Iris pigment epithelial cell (primary cell): ENCODE measurements at places on chromosomes 13 and 19.

DNA sequence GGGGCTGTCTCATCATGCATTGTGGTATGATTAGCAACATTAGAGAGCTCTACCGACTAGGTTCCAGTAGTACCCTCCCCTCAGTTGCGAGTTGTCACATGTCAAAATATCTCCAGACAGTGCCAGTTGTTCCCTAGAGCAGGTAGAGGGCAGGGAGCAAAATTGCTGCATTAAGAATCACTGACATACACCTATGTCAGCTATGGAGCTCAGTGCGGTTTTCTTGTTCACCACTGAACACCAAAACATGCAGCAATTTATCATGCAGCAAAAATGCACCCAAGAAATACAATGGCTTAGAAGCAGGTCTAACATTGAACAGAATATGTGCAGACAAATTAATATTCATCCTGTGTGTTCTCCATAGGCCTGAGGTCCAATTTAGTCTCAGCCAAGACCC, 186.9 kb upstream of the STARD13 start:
- DNase-seq, result no peak

- peak; percentile 35 for DNase-seq
These were observed 21.5 kb upstream of the SGCG start for GRCh38 chr13:23159205-23159759.

- DNase-seq, result peak; percentile 7
These were observed 65.3 kb upstream of the RXFP2 start for GRCh38 chr13:31674051-31674450.

- DNase-seq, result peak; percentile 39
These were observed 7.7 kb downstream of the LMNB2 start for GRCh38 chr19:2449019-2449418.

GRCh38 chr13:33270895-33271538, 14.5 kb downstream of the STARD13 start:
- peak; percentile 52 for DNase-seq

DNA sequence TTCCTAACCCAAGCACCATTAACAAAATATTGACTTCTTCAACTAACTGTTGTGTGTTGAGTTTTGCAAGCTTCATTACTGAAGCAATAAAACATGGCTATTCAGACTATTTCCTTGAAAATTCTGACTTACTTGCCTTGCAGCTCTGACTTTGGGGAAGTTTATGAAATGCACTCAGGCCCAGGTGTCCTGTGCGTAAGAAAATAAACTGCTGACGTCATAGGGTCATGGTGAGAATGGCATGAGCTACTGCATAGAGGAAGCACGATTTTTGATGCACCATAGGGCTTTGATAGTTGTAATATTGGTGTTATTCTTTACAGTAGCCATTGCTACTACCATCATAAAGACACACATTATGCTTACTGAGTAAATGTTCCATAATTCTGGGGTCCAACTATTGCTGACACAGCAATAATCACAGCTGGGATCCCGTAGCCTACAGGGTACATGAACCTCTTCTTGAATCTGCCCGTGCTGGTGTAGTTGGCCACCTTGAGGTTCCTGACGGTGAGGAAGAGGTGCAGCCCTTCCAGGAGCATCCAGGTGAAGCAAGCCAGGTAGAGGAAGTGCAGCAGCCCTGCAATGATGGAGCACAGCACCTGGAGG, 57.9 kb downstream of the MBD3L2B start:
- no peak for DNase-seq

DNA sequence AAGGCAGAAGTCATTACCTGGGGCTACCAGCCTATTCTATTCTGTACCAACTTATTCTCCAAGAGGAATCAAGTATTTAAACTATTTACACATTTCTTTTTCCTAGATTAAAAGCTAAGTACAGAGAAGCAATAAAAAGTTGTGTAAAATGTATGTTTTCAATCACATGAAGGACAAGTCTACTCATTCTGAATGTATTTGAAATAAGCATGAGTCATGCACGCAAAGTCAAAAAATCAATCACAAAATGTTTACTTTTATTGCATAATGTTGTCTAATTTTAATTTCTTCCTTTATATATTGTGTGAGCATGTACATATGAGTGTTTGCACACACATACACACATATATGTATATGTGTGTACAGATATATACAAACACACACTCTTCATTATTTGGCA, 136.7 kb downstream of the DACH1 start:
- no peak for DNase-seq

DNA sequence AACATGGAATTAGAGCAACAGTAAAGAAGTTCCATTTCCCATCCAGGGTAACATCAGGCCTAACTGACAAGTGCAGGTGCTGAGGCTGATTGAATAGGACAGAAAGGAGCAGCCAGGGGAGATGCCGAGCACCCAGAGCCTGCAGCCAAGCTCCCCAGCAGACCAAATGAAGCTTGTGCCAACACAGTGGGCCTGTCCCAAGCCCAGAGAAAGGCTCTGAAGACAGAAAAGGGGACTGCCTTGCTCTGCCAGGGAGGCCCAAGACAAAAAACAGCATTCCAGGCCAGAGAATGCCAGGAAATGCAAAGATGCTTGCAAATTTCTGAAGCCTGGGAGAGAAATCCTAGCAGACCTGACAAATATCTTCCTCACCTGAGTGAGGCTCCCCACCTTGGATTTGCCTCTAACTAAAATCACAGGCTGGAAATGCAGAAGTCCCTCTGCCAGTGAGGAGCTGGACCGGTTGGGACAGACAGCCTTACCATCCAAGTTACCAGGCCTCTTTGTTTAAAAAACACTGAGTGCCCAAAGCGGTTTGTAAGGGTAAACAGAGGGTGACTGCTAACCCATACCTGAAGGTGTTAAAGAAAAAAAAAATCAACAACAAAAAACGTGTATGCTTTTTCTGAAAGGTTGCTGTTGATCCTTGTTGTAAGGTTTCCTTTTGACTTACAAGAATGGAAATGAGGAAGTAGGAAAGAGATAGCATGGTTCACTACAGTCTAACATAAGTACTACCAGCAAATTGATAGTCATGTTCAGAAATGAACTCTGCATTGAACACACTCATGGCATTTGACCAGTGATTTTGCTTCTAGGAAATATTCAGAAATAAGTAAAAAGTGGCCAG, 11.8 kb upstream of the HMGB1 start:
- DNase-seq, result no peak

GRCh38 chr19:13849991-13850909, 26.7 kb upstream of the NANOS3 start:
- DNase-seq, result peak; percentile 61

DNA sequence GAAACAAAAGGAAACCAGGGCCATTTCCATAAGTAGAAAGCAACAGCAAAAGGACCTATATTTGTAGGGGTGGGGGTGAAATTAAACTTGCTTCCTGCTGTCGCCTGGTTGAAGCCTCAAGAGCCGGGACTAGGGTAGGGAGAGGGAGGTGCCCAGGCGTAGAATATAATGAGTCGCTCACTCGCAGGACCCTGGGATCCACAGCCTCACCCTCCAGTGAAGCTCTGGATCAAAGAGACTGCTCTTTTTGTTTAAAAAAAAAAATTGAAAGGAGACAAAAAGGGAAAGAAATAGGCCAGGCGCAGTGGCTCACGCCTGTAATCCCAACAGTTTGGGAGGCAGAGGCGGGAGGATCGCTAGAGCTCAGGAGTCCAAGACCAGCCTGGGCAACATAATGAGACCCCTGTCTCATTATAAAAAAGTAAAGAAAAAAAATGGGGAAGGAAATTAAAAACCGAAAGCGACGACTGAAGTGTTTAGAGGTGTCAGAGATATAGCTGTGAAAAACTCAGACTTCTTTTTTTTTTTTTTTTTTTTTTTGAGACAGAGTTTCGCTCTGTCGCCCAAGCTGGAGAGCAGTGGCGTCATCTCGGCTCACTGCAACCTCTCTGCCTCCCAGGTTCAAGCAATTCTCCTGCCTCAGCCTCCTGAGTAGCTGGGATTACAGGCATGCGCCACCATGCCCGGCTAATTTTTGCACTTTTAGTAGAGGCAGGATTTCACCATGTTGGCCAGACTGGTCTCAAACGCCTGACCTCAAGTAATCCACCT, 10.9 kb upstream of the ADGRE5 start:
- no peak for DNase-seq

GRCh38 chr19:51450730-51451307, 7.4 kb downstream of the SIGLEC8 start:
- DNase-seq, result no peak

DNA sequence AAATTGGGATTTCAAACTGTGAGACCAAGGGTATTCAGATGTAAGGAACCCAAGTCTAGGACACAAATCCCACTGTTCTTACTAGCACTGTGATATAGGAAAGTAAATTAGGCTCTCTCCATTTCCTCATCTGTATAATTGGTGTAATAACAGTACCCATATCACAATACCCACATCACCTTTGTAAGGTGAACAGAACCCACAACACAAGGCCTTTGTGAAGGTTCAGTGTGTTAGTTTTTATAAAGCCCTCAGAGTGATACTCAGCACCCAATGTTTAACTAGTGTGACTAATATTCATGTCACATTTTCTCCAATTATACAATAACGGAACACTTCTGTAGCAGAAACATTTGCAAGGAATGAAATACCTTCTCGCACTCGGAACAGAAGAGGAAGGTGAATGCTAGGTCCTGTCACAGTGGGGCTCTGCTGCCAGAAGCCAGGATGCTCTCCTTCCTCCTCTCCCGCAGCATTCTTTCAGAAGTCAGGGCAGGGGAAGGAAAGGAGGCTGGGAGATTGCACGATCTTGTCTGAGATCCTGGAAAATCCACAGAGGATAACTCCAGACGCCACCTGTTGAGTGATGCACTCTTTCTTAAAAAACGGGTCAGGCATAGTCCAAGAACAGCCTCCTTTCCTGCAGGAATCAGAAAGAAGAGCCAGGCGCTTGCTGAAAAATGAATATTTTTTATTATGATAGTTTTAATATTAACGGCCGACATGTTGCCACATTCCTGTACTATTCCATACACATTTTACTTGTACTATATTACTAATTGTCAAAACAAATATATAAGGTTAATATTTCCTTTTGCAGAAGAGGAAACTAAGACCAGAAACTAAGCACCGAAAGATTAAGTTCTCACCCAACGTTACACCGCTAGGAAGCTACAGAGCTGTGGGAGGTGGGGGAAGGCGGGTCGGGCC, 762 bp downstream of the ZNF45 start:
- peak; percentile 11 for DNase-seq

GRCh38 chr19:39475748-39476147, 4.9 kb upstream of the TIMM50 start:
- DNase-seq, result no peak

GRCh38 chr13:51913421-51914136, 51.8 kb downstream of the CCDC70 start:
- DNase-seq, result no peak

- DNase-seq, result peak; percentile 55
These were observed 567 bp upstream of the SMG9 start for GRCh38 chr19:43755256-43755801.

DNA sequence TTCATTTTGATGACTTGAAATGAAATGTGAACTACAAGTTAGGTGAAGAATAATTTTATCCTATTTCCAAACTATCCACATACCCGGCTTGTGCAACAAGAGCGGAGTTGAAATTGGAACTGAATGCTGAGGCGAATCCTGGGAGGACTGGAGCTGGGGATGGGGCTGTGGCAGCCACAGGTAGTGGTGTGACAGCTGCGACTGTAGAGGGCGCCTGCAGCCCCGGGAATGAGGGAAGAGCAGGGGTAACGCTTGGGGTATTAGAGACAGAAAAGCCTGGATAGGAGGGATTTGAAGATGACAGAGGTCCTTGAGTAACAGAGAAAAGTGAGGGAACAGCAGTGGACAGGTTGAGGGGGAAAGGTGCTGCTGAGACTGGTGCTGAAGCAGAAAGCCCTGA, 22.0 kb upstream of the STOML3 start:
- no peak for DNase-seq

DNA sequence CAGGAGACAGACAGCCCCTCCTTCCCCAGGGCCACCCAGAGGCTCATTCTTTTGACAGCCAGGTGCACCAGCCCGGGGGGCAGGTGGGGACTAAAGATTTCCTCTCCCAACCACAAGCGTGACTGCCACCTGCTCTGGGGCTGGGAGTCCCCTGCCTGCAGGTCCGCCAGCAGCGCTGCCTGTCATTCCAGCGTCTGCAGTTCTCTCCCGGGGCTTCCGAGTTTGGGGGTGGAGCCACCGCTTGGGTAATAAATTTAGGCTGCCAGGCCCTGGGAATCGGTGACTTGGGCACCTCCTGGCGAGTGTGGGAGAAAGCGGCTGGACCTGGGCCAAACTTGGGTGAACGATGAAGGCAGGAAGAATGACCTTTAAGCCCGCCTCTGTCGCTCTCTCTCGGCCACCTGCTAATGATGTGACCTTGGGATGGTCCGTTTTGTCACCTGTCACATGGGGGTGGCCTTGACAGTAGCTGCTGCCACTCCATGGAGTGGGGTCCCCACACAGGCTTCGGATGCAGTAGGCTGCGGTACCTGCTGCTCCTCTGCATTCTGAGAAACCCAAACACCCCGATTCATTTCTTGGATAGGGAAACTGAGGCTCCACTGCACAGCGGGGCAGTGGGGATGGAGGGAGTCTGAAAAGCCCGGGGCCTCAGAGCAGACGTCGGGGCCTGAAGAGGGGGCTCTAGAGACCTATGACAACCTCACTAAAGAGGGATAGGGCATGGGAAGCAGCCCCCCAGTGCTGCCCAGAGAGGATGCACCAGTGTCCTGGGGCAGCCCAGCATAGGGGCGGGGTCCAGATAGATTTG, 12.8 kb downstream of the FUT6 start:
- no peak for DNase-seq

GRCh38 chr19:10069046-10069445, 17.1 kb upstream of the SHFL start:
- DNase-seq, result peak; percentile 30

DNA sequence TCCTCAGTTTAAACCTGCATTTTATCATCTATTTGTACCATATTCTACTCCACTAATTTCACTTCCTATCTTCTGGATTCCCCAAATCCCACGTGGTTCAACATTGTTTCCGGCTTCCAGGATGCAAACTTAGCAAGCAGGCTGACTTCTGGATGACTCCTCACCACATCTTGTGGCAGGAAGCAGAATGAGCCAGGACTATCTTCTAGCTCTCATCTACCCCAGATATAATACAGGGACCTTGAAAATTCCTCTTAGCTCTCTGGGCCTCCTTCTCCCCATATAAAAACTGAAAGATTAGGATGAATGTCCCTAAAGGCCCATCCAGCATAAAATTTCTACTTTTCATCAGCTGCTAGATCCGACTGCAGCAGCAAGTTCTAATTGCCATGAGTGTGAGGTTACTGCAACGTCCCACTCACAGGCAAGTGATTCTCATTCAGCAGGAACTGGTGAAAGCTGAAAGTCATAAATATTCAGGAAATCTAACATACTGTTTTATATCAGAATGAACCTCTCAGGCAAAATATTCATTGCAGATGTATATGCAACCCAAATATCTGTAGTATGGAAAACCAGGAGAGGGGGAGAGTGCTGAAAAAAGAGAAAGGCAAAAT, 93.4 kb downstream of the KCTD12 start:
- DNase-seq, result peak; percentile 90

GRCh38 chr19:16325641-16326400, 1.2 kb downstream of the KLF2 start:
- DNase-seq, result no peak

GRCh38 chr19:43723588-43723987, 7.7 kb downstream of the IRGC start:
- no peak for DNase-seq

GRCh38 chr13:20363603-20364002, 131.5 kb upstream of the GJB6 start:
- no peak for DNase-seq

- no peak for DNase-seq
These were observed 7.8 kb downstream of the NFIX start for GRCh38 chr19:13003081-13003480.

GRCh38 chr13:38180670-38181069, 169.0 kb upstream of the UFM1 start:
- no peak for DNase-seq

GRCh38 chr19:7691497-7691896, 10.4 kb downstream of the FCER2 start:
- DNase-seq, result no peak
